ENCODE measurements at places on chromosomes 16 and 17.

GRCh38 chr16:9212621-9213020 lies 121.2 kb downstream of the HAPSTR1 start:
- no peak for DNase-seq

DNA sequence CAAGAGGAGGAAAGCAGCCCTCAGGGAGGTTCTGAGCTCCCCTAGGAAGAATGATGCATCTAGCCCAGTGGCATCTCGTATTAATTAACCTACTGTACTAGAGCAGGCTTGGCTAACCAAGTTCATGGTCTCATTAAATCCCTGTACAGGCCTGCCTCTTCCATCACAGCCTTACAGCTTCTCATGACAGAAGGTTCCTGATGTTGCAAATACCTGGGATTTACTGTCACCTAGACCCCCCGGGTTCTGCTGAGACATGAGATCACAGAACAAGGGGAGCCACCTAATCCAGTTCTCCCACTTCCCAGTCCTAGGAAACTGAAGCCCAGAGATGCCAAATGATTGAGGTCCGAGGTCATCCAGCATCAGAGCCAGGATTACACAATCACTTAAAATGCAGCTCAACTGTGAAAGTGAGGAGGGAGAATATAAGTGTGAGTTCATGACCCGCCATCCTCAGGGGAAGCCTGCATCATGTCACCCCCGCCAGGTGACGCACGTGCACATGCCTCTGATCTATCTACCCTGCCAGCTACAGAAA lies 23.9 kb downstream of the ACLY start:
- DNase-seq = peak; percentile 72

- no peak for DNase-seq
These were observed 8.6 kb downstream of the DOK4 start for GRCh38 chr16:57477531-57478202.

DNA sequence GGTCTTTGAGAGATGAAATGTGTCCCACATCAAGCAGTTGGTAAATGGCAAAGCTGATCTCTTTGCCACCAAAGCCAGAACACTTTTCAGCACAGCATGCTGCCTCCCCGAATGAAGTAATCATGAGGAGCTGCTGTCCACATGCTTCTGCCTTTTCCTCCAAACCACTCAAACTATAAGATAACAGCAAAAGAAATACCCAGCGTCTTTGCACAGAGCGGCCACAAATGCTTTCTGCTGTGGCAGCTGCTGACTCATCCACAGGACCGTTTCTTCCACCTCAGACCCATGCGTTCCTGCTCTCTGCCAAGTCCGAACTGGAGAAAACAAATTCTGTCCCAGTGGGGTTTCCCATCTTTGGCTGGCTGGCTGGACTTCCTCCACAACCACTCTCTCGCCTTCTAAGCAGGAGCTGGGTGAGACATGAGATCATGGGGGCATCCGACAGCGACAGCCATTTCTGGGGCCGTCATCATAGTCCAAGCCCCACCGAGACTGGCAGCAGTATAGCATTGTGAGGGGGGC lies 27.1 kb downstream of the TBC1D3B start:
- DNase-seq = peak; percentile 18

- DNase-seq = no peak
These were observed 11.0 kb upstream of the ZNHIT3 start for GRCh38 chr17:36475346-36475970.

- peak; percentile 72 for DNase-seq
These were observed at the start of gene CMIP for GRCh38 chr16:81444448-81445121. Gene CMIP, plus strand, starts transcription at chr16:81444808.

GRCh38 chr16:23917621-23918020 lies 81.8 kb downstream of the PRKCB start:
- no peak for DNase-seq

GRCh38 chr17:57035971-57036481 lies 49.0 kb upstream of the AKAP1 start:
- DNase-seq = no peak

- peak; percentile 13 for DNase-seq
These were observed 84.2 kb downstream of the WWOX start for GRCh38 chr16:78183437-78184237.

- no peak for DNase-seq
These were observed 428.7 kb downstream of the CNTNAP4 start for GRCh38 chr16:76705892-76706291.

DNA sequence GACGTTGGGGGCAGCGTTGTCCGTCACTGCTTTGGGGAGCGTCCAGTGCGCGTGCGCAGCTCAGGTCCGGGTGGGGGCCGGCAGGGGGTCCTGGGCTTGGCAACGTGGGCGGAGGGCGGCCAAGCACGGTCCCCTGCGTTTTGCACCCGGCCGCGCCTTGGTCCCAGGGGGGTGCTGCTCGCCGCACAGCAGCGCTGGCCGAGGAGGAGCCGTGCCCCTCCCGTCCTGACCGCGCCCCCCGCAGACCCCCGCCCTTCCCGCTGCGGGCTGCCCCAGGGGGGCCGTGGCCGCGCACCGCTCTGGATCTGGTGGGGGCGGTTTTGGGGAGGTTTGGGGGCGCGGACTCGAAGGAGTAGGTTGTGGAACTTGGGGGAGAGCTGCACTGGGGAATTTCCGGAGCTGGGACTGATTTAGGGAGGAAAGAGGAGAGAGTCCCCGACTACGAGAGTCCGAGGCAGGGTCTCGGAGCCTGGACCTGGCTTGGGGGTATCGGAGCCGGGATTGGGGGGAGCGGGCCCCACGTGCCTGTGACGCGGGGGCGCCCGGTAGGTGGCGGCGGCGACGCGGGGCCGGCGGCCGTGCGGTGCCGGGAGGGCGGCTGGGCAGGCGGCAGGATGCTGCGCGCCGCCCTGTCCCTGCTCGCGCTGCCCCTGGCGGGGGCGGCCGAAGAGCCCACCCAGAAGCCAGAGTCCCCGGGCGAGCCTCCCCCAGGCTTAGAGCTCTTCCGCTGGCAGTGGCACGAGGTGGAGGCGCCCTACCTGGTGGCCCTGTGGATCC lies at the start of gene SLC9A5:
Gene SLC9A5 (plus strand): TSS at position 579 of the 777 bp plus-strand sequence. CDS start 36 bp downstream, at position 615.
- peak; percentile 27 for DNase-seq

- peak; percentile 95 for DNase-seq
These were observed 797 bp downstream of the PRCD start for GRCh38 chr17:76540381-76541300.

GRCh38 chr17:12386225-12386624 lies 279.5 kb upstream of the MYOCD start:
- DNase-seq = no peak

DNA sequence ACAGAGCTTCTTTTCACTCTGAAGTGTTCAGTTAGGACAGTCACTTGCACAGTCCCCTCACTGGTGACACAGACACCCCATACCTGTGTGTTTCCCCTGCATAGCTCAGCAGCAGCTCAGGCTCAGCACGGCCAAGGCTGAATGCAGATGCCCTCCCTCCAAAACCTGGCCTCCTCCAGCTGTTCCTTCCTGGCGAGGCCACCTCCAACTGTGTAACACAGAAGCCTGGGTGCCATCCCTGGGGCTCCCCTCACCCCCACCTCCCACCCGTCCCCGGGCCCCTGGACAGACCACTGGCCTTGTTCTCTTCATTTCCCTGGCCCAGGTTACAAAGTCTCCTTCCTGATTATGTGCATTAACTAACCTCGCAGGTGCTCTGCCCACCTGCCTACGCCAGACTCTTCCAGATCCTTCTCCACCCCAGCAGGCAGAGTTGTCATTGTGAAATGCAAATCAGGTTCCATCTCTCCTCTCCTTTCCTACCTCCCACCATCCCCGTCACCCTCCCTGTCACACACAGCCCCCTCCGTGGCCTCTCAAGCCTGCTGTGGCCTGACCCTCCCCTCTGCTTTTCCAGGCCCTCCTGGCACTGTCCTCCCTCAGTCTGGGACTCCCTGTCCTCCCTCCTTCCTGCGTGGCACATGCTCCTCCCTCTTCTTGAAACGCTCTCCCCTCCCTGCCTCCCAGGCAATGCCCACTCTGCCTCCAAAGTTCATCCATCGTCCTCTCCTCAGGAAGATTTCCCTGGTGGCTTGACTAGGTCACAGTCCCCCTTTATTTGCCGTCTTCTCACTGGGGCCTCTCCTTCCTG lies 26.4 kb downstream of the MLYCD start:
- DNase-seq = no peak

GRCh38 chr17:9991796-9992195 lies 86.7 kb upstream of the RCVRN start:
- DNase-seq = no peak

DNA sequence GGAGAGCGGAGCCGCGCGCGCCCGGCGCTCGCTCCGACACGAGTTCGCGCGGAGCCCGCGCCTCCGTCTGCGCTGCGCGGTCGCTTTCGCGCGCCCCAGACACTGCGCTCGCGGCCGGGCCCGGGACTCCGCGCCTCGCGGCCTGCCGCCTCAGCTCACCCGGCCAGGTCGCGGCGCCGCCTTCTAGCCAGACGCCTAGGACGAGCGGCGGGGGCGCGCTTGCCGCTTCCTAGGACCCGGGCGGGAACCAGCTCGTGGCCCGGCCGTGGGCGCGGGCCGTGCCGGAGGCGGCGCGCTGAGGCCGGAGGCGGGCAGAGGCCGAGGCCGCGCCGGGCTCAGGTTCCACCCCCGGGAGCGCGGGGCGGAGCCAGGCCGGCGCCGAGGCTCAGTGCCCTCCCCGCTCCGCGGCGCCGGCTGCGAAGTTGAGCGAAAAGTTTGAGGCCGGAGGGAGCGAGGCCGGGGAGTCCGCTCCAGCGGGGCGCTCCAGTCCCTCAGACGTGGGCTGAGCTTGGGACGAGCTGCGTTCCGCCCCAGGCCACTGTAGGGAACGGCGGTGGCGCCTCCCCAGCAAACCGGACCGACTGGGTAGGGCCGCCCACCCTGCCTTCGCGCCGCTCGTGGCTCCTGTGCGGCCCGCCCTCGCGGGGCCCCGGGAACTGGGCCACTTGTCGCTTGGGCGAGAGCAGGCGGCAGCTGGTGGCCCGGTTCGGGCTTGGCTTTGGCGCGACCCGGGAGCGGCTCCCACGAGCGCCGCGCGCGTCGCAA lies at the start of gene SPHK1:
Gene SPHK1 (plus strand): TSS at position 388 of the 765 bp plus-strand sequence. CDS start 1,036 bp downstream, outside the sequence.
- DNase-seq = peak; percentile 73

GRCh38 chr17:4672751-4673150 lies 31.2 kb downstream of the PELP1 start:
- no peak for DNase-seq

GRCh38 chr17:28412099-28412498 lies 6.1 kb upstream of the SLC46A1 start:
- no peak for DNase-seq

DNA sequence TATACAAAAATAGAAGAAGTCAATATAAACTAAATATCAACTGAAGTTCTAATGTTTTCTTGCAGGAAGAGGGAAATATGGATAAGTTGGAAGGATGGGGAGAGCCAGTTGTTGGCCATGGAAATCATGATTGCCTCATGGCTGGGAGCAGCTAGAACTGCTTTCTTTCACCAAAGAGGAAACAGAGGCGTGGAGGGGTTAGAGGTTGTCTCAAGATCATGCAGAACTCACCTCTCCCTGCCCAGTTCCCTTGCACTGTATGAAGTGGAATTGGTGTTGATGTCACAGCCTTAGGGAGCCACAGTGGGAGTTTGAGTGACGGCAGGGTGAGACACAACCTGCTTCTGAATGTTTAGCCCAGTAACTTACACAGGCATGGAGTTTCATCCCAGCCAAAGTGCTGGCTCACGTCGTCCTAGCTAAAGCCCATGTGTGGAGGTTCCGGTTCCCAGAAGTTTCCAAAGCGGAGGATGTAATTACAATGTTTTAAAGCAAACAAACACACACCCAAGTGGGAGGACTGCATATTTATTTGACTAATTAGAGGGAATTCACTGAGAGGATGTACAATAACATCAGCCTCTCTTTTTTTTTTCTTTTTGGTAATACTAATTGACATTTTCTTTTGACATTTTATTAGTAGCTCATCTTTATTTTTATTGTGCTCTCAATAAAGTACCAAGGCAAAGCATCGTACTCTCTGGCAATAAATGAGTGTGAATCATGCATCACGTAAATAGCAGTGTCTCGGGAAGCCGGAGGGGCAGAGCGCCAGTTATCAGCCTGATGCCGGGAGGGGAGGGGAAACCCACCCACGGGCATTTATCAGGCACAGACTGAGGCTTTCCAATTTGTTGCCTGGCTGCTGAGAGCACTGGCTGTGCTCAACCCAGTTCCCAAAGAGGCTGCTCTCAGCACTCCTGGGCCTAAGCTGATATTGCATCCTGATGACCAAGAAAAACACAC lies 118.7 kb upstream of the CDH5 start:
- DNase-seq = peak; percentile 73

GRCh38 chr17:14843086-14843795 lies 421.9 kb downstream of the PMP22 start:
- no peak for DNase-seq

DNA sequence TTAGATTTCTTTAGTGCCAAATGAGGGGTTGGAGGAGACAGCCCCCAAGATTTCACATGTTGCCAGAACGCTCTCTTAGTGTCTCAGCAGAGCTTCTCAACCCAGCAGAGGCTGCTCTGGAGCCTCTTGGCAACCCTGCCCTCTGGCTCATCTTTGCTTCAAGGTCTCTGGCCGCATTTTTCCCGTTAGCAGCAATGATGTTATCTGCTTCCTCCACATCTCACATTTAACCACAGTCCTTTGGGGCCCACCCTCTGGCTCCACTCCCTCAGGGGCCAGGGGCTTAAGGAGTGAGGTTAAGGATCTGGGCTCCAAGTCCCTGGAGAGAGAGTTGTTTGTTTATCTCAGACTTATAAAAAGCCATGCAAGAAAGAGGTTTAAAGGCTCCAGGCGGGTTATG lies 3.3 kb upstream of the XYLT1 start:
- no peak for DNase-seq

DNA sequence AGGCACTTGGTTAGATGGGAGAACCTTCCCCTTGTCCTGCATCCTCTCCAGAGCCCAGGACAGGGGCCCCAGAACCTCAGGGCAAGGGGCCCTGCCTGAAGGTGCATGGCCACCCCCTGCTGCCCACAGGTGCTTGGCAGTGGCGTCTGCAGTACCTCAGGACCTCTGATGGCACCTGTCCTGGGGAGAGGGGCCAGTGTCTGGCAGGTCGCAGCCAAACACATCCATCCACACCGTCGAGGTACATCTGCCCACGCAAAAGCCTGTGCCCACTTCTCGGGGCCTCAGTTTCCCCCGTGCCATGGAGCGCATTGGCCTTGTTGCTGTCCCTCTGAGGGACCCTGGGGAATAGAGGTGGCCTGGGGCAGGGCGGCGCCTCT lies 9.3 kb downstream of the MAP2K3 start:
- DNase-seq = no peak

- no peak for DNase-seq
These were observed 10.1 kb downstream of the TBC1D26 start for GRCh38 chr17:15742051-15742795.

DNA sequence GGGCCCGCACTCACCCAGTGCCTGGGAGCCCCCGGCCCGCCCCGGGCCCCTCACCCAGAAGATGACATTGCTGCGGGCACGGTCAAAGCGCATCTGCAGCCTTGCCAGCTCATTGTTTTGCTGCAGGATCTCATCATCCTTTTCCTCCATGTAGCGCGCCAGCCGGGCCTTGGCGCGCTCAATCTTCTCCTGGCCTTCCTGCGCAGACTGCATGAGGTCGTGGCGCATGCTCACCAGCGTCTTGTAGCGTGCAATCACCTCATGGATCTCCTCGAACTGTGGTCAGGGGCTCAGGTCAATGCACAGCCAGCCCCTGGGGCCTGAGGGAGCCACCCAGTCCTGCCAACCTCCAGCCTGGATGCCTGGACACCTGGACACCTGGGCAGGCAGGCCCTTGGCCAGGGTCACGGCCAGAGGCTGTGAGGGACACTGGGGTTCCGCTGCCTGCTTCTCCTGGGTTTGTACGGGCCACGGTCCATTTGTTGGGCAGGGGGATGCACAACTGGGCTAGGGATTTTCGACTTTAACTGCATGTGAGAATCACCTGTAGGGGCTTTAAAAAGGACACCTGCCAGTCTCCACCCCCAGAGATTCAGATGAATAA lies 9.2 kb downstream of the CCDC42 start:
- no peak for DNase-seq
